ENCODE measurements at places on chromosomes 13 and 19. TPM values are rescaled to one million over a fixed set of nuclear protein-coding genes. Genes with fewer than 3 reads are reported as not detected.

FPR1 gene
- 113 TPM for total RNA-seq

ZNF221 gene
- total RNA-seq: 5.9 TPM

LILRB2 gene
- 145 TPM for total RNA-seq

OR7D2 gene
- not detected for total RNA-seq

ZNF560 gene
- 0.19 TPM for total RNA-seq

C19orf85 gene
- not detected for total RNA-seq

ATXN8OS gene
- not detected for total RNA-seq

PRSS57 gene
- total RNA-seq: 0.47 TPM

NAPSA gene
- total RNA-seq: 3.4 TPM

NRTN gene
- total RNA-seq: not detected

NALCN gene
- total RNA-seq: 0.13 TPM

ZNF100 gene
- 20.4 TPM for total RNA-seq

HSPB6 gene
- 4.5 TPM for total RNA-seq

SBK2 gene
- total RNA-seq: not detected

CACNG7 gene
- total RNA-seq: not detected

LENG8 gene
- 259 TPM for total RNA-seq

ZNF530 gene
- total RNA-seq: 7.0 TPM

COL5A3 gene
- total RNA-seq: 2.3 TPM

ZNF579 gene
- total RNA-seq: 10.4 TPM

DACH1 gene
- total RNA-seq: 15.8 TPM

FOXO1 gene
- total RNA-seq: 55.9 TPM

ZNF578 gene
- total RNA-seq: 3.9 TPM

ZNF835 gene
- 3.5 TPM for total RNA-seq

ELSPBP1 gene
- total RNA-seq: not detected

TMEM150B gene
- total RNA-seq: 9.1 TPM

PEAK3 gene
- total RNA-seq: 17.4 TPM

CYP2A6 gene
- not detected for total RNA-seq

TMIGD2 gene
- total RNA-seq: 5.0 TPM

Measured in spleen (tissue), 13 donors.